GM13977 (cell line): ENCODE measurements at places on chromosomes 7 and 10.
A peak's percentile ranks its signal among the peaks of the same experiment; 100 is the strongest.

GRCh38 chr7:38425509-38425908 is 152.1 kb upstream of the TARP start:
- DNase-seq: no peak

DNA sequence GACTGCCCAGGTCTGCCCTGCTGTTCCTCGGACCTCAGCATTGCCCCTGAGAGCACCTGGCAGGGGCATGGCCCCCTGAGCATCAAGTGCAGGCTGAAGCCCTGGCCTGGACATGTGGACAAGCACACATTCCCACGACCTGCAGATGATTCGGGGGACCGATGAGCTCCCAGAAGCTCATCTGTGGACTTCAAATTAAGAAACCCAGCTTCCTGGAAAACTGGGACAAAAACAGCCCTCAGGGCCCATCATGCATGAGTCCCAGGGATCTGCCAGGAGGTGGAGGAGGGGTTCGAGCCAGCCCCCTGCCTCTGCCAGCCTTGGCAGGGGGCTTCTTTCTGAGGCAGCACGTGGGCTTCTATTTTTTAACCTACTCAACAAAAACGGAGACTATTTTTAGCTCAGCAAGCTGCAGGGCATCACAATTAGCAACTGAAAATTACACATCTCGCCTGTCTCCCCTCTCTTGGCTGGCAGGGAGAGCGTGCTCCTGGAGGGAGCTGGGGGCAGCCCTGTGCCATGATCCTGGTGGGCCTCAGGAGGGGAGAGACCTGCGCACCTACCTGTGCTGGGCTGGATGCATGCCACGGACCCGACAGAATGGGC is 51.8 kb downstream of the RASGEF1A start:
- no peak for DNase-seq

- DNase-seq: peak; percentile 69
Measured at GRCh38 chr7:19928247-19928646, 154.8 kb upstream of the TMEM196 start.

DNA sequence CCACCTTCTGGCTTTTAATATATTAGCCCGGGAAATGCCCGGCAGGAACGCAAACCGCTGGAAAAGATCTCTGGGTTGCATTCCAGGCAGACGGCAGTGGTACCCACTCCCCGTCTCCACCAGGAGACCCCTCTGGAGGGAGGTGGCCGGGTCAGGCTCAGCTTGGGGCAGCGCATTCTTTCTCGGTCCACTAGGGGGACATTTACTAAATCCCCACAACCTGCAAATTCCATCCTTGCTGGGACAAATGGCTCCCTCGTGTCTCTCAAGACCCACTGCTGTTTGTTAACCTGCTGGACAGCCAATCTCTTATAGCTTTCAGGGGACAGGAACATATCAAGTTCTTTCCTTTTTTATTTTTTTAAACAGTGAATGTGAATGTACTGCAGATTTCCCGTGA is 45.8 kb upstream of the CARD11 start:
- no peak for DNase-seq

DNA sequence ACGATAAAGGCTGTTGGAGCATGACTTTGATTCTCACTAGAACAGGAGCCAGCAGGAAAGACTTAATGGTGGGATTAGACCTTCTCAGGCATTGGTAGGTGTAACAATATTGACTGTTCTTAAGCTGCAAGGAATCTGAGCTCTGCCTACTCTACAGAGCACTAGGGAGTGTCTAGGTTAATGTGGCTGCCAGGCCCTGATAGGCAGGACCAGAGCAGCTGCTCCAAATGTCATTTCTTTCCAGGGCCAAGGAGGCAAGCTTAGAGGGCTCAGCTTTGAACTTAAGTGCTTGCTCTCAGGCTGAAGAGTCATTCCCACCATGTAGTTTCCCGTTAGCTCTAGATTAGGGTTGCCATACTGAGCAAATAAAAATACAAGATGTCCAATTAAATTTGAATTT is 96.8 kb downstream of the RAB18 start:
- no peak for DNase-seq
